ENCODE measurements at places on chromosomes 2 and 18.

GRCh38 chr2:20632446-20632990 lies 18.4 kb downstream of the HS1BP3 start:
- no peak for DNase-seq

GRCh38 chr2:206477296-206477695 lies 34.0 kb downstream of the ADAM23 start:
- DNase-seq = no peak

- DNase-seq = no peak
These were observed 275.3 kb downstream of the EIPR1 start for GRCh38 chr2:3102081-3102921.

GRCh38 chr2:203685081-203685621 lies 21.3 kb upstream of the CD28 start:
- no peak for DNase-seq
